ENCODE measurements at places on chromosomes 11 and 22.

DNA sequence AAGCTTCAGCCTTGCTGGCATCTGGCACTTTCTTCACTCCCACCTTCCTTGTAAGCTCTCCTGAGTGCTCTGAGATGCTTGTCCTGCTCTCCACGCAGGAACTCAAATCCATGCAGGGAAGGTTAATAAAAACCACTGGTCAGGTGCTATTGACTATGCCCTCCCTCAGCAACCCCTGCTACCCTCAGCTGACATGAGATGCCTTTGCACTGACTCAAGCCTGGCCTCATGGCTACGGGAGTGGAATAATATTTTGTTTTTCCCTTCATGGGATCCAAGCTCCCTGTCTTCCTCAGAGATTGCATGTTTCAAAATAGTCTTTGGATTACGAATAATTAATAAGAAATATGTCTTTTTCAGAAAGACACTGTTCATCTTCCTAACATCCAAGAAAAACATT, 31.7 kb upstream of the ABCC8 start:
- DNase-seq, result no peak

DNA sequence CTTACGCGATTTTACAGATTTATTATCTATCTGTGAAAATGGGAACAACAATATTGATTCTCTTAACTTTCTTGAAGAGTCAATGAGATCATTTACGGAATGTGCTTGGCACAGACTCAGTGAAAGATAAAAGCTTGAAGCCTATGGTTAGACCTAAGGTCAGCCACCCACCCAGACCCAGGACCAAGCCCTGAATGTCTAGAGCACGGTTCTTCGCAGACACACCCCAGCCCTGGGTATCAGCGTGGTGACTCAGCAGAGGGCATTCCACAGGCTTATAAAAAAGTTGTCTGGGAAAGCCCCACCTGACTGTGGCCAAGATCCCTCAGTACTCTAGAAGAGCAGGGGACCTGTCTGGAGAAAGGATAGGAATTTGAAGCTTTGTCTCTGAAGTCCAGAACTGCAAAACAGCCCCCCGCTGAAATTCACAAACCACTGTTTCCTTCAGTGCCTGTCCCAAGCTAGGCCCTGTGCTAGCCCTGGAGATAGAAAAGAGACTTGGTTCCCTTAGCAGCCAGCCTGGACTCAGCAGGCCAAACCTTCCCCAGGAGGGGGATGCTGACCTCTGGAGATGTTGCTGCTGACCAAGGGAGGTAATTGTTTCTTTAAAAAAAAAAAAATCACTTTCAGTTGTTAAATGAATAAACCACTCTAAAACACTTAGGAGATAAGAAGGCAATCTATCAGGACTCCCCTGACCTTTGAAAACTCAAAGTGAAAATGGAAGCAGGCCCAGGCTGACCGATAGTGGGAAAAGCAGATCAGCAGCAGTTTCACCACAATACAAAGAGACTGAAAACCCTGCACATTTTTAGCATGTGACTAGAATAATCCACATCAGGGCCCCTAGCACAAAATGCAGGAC, 114.0 kb downstream of the ABTB2 start:
- peak; percentile 55 for DNase-seq

- no peak for DNase-seq
Measured at GRCh38 chr11:12069066-12069676, 41.2 kb upstream of the MICAL2 start.

DNA sequence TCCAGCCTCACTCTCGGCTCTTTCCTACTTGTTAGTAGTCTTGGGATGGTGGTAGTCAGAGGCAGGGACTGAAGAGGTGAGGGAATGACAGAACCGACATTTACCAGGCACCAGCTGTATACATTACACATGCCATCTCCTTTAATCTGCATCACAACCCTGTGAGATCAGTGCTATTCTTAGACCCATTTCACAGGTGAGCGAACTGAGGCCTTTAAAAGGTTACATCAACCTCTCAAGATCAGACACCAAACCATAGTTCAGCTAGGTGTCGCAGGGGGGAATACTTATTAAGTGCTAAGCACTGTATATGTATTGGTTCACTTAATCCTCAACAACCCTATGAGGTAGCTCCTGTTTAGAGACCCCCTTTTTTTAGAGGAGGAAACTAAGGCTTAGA, 5.6 kb downstream of the PLA2G3 start:
- DNase-seq, result no peak

DNA sequence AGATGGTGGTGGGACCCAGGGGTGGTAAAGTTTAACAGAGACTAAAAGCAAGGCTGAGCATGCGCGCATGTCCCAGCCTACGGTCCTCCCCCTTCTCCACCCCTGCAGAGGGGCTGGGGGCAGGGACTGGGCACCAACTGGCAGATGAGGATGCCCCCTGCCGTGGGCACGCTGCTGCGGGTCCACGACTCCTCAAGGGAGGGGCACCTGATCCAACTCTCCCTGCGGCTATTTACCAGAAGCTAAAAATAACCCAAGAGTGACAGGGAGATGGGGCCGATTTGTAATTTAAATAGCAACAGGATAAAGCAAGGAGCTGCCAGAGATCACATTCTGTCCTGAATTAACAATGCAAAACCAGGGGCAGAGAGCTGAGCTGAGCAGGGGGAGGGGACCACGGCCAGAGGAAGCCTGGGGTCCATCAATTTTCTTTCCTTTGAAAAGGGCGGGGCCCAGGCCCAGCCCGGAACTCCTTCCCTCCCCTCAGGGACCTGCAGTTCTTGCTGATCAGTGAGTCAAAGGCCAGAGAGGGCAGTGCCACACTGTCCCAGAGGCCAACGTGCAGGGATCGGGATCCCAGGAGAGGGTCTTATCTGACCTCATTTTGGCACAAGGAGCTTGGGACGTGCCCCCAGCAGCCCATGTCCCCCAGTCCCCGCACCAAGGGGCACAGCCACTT, 8.1 kb upstream of the DGKZ start:
- no peak for DNase-seq

DNA sequence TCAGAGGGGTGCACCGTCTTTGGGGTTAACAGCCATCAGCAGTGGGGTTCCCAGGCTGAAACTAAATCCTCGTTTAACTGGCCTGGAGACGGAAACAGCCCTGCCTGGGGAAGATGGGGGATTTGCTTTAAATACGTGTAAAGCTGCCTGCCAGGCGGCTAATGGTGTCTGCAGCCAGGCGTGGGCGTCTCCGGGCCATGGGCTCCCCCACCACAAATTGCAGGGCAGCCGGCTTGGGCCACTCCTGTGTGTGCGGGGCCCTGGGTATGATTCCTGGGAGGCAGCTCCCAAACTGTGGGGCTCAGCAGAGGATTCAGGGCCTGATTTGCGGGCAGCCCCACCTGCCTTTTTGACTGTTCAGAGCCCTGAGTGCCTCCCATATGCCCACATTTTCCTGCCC, 110.5 kb downstream of the KCNQ1 start:
- no peak for DNase-seq

DNA sequence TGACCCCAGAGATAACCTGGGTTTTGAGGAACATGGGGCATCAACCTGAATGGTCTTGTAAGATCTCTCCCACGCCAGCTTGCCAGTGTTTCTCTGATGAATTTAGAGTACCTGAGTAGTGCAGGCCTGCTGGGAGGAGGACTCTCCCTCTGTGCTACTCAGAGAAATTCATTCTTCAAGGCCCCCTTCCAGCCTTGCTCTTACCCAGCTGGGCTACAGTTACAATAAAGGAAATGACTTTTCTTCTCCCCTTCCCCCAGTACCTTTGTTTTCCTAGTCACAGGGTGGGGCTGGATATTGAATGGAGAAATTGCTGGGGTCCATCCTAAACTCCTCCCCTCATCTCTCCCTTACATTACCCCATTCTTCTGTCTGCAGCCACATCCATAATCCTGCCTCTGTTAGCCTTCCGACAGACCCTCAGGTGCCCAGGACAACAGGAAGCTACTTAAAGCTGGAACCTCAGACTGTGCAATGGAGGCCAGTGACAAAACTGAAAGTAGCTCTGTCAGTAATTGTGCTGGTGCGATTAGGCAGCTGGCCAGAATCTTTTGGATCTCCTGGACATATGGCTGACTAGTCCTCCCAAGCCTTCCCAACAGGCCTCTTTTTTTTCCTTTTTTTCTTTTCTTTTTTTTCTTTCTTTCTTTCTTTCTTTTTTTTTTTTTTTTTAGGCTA, 17.4 kb downstream of the LIMK2 start:
- no peak for DNase-seq

- DNase-seq, result no peak
Measured at GRCh38 chr22:33811686-33812085, 108.6 kb downstream of the LARGE1 start.

GRCh38 chr11:77590194-77590782, 535 bp downstream of the AQP11 start:
- no peak for DNase-seq

GRCh38 chr22:38355275-38355674, 38.0 kb upstream of the CSNK1E start:
- no peak for DNase-seq

All from NCI-H460 (cell line).